ENCODE measurements at places on chromosomes 6 and 20.

DNA sequence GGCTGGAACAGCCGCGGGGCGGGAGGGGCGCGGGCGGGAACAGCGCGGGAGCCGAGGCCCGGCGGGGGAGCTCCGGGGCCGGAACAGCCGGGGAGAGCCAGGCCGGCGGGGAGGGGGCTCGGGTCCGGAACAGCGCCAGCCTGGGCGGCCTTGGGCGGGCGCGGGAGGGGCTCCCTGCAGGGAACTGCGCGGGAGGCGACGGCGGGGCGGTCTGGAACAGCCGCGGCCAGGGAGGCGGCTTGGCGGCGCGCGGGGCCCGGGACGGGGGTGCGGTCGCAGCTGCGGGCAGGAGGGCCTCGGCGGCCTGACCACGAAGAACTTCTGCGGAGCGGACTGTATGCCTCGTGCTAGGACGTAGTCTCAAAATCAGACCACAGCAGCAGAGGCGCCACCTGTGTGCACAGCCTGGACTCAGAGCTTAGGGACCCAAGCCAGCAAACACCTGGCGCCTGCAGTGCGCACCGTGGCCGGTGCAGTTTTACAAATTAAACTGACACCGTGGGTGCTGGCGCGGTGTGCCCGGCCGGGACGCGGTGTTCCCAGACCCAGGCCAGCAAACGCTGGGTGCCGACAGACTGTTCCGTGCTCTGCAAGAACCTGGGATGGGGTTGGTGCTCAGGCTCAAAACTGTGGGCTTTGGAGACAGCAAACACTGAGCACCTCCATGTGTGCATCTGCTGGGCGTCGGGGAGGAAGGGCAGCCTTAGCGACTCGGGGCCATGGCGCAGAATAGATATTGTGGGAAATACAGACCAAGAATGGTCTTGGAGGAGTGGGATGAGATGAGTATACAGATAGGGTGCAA is 572 bp downstream of the ZNF341 start:
- DNase-seq: no peak

DNA sequence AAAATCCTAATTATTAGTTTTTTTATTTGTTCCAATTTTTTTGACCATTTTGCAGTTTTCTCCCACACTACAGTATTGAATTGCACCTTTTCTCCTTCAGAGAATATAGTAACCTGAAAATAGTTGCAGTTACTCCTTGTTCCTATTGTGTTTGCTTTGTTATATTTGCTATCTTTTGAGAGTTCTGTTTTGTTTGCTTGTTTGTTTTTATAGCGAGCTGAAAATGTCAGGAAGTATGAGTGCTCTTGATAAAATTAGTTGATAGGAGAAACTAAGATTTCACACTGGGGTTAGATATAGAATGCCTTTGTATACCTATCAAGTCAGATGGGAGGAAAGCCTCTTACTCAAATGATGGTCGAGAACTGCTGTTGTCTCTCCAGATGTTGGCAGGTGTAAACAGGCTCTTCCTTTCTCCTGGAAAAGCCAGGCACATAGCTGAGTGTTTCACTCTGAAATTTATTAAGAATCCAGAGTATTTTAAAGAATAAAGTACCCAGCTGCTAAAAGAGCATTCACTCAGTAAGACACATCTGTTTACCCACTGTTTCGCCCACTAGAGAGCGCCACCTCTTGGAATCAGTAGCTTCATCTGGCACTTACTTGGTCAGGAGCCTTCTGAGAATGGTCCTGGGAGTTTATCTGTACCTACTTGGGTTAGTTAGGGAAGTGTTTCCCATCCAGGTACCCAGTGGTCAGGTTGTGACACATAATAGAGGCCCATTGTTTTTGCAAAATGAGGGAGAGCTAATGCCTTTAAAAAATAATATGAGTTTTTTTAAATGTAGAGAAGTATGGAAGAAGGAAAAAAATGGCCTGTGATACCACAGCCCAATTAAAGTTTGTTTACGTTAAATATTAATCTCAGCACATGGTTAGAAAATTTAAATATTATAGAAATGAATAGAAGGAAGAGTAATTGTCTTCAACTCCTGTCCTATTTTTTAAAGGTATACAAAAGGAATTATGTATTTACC is 11.2 kb downstream of the NT5DC1 start:
- peak; percentile 22 for DNase-seq

DNA sequence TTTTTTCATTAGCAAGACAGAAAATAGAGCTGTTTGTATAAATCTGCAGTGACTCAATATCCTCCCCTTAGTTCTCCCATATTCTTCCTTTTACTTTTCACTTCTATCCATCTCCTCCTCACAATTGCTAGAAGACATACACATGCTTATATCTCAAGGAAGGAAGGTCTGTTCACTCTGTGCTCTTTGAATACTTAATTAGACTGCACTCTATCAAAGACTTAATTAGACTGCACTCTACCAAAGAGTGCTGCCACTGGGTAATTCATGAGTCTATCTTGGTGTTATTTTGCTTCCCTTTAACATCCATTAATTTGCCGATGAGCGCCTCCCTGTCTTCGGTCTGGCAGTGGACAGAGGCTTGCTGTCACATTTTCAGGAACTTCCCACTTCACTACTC is 241.9 kb downstream of the ADGB start:
- DNase-seq: no peak

DNA sequence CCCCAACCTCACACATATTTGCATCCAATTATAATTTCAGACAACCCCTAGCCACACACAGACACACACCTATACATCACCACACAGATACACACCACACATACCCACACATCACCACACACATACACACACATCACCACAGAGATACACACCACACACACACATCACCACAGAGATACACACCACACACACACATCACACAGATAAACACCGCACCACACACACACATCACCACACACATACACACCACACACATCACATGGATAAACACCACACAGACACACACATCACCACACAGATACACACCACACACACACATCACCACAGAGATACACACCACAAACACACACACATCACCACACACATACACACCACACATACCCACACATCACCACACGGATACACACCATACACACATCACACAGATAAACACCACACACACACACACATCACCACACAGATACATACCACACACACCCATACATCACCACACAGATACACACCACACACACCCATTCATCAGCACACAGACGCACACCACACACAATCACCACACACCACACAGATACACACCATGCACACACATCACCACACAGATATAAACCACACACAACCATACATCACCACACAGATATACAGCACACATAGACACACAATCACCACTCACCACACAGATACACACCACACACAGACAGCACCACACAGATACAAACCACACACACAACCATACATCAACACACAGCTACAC is 74.6 kb downstream of the GRM4 start:
- DNase-seq: no peak

GRCh38 chr20:15699431-15700146 is 873.7 kb downstream of the KIF16B start:
- DNase-seq: no peak

GRCh38 chr6:43361269-43361668 is 8.2 kb downstream of the ZNF318 start:
- DNase-seq: no peak

- peak; percentile 94 for DNase-seq
Observed at GRCh38 chr6:84763003-84763885, 1.2 kb downstream of the TBX18 start.

GRCh38 chr6:78505178-78505577 is 362.2 kb upstream of the IRAK1BP1 start:
- DNase-seq: no peak

GRCh38 chr20:8433291-8433690 is 301.2 kb downstream of the PLCB1 start:
- DNase-seq: no peak

GRCh38 chr20:60820149-60820548 is 431.9 kb upstream of the CDH4 start:
- no peak for DNase-seq

- DNase-seq: peak; percentile 91
Observed at GRCh38 chr6:136077834-136078576, 172.1 kb downstream of the MTFR2 start.

GRCh38 chr20:49821870-49822331 is 9.3 kb downstream of the SLC9A8 start:
- DNase-seq: peak; percentile 66

GRCh38 chr6:33199687-33200218 is 712 bp downstream of the RXRB start:
- DNase-seq: peak; percentile 48

GRCh38 chr6:148445620-148446019 is 103.0 kb downstream of the SASH1 start:
- peak; percentile 68 for DNase-seq

- DNase-seq: no peak
Observed at GRCh38 chr6:113625850-113626249, 231.3 kb upstream of the MARCKS start.

- DNase-seq: no peak
Observed at GRCh38 chr6:151005896-151006632, 140.6 kb downstream of the MTHFD1L start.

- no peak for DNase-seq
Observed at GRCh38 chr20:10714236-10714975, 40.6 kb upstream of the JAG1 start.

GRCh38 chr6:56691814-56692213 is 49.1 kb upstream of the DST start:
- no peak for DNase-seq

GRCh38 chr6:141677598-141678211 is 455.0 kb upstream of the GJE1 start:
- DNase-seq: no peak

DNA sequence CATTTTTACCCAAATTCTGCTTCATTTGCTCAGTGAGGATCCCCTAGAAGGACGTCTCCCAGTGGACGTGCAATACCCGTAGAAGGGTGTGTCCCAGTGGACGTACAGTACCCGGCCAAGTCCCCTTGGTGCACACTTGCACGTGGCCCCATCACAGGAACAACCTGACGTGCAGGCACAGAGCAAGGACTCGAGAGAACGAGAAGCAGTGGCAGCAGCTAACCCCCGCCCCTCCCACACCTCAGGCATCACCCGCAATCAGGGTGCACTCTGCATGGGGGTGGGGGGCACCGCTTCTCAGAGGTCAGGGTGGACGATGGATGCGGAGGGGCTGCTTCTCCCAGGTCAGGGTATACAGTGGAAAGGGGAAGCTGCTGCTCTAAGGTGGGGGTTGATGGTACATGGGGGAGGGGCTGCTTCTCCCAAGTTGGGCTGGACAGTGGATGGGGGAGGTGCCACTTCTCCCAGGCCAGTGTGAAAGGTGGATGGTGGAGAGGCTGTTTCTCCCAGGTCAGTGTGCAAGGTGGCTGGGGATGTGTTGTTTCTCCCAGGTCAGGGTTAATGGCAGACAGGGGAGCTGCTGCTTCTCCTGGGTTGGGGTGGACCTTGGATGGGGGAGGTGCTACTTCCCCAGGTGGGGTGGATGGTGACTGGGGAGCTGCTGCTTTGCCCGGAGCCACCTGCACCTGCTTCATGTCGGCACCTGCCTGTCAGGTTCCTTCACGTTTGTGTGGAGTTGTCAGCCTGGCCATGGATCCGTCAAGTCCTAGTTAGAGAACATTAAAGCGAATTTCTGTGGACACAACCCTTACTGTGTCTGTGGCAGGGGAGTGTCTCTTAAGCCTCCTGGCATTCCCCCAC is 1.0 kb upstream of the THBS2 start:
- DNase-seq: no peak

GRCh38 chr6:138586638-138587037 is 87.3 kb upstream of the NHSL1 start:
- no peak for DNase-seq

- no peak for DNase-seq
Observed at GRCh38 chr6:38617856-38618255, 21.9 kb downstream of the BTBD9 start.

- DNase-seq: peak; percentile 83
Observed at GRCh38 chr6:135358251-135358821, 139.2 kb downstream of the AHI1 start.

DNA sequence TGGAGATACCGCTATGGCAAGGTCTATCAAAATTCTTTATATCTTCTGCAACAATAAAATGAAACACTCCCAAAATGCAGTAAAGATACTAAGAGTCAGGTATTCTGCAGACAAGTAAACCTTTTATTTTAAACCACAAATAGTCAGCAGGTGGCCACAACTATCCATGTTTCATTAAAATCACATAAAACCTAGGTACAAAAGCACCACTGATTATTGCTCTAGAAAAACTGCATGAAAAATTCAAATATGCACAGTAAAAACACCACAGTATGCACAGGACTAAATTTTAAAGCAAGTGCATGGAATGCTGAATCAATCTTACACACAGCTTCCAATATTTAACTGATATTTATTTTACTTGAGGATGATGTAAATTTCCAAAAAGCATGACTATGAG is 33.3 kb downstream of the HMGN3 start:
- no peak for DNase-seq

- DNase-seq: no peak
Observed at GRCh38 chr6:110823146-110823545, 7.9 kb upstream of the CDK19 start.

- no peak for DNase-seq
Observed at GRCh38 chr6:165206798-165207197, 102.6 kb downstream of the C6orf118 start.

GRCh38 chr6:124524491-124525200 is 437.6 kb upstream of the RNF217 start:
- no peak for DNase-seq

GRCh38 chr6:53436526-53437303 is 88.0 kb upstream of the ELOVL5 start:
- DNase-seq: peak; percentile 20

GRCh38 chr20:63576311-63576710 is 2.3 kb upstream of the HELZ2 start:
- DNase-seq: no peak

GRCh38 chr20:2169456-2170088 is 67.9 kb downstream of the STK35 start:
- DNase-seq: no peak

DNA sequence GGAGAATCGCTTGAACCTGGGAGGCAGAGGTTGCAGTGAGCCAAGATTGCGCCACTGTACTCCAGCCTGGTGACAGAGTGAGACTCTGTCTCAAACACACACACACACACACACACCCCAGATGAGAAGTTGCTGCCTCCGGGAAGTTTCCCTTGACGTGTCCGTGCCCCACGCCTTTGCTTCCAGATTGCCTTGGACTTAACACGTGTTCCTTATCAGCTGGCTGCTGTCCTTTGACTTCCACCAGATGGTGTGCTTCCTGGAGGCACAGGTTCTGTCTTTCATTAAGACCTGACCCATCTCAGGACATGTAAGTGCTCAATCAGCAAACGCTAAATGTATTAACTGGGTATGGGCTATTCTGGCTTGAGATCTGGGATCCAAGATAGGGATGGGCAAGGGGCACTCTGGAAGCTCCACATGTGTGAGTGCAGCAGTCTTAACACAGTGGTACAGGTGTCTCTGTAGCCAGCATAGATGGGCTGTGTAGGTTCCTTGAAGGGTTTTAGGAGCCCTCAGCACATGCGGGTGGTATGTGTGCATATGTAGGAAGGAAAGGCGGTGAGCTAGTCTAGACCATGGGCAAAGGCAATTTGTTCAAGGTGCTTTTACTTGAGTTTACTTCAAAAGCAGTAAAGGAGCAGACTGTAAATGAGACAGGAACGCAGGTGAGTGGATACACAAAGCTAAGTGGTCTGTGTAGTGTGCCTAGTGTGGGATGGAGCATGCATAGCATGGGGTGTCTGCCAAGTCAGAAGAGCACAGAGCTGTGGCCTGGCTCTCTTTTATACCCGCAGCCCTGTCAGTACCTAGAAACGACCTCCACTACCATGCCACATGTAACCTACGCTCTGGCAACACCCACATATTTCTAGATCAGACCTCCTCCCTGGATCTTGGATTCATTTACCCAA is 11.6 kb downstream of the PIGT start:
- no peak for DNase-seq

Data from NCI-H226 (cell line).